ENCODE measurements at places on chromosomes 11 and 22.

DNA sequence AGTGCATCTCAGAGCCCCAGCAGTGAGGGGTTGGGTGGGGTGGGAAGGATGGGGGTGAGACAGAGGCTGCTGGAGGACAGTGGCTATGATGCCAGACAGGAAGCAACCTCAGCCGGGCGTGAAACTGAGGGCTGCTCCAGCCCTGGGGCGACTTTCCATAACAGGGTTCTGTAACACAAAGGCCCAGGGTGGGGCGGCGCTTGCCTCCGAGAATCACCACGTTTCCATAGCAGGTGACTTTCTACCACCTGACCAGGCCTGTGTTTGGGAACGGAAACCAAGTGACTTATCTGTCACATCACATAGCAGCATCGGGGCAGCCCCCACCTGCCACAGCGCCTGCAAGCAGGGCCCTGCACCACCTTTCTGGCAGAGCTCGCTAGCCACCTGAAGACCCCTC, 85.8 kb downstream of the TRMU start:
- DNase-seq, result no peak

GRCh38 chr11:1870721-1871466, 18.0 kb downstream of the LSP1 start:
- DNase-seq, result peak; percentile 36

DNA sequence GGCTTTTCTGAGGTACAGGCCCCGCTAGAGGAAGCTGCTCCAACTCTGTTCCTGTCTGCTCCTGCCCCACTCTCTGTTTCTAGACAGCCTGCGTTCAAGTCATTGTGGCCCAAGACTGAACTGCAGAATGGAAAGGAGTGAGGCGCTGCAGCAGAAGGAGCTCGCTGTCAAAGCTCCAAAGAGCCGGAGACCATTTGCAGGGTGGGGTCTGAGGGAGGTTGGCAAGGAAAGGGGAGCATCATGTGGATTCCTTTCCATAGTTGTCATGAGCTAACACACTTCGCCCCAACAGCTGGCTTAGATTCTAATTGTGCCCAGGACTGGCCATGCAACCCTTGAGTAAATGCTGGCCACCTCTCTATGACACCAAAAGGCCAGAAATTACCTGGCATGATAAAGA, 18.8 kb downstream of the APOL4 start:
- DNase-seq, result no peak

GRCh38 chr11:45472716-45473317, 186.7 kb upstream of the SYT13 start:
- DNase-seq, result no peak

DNA sequence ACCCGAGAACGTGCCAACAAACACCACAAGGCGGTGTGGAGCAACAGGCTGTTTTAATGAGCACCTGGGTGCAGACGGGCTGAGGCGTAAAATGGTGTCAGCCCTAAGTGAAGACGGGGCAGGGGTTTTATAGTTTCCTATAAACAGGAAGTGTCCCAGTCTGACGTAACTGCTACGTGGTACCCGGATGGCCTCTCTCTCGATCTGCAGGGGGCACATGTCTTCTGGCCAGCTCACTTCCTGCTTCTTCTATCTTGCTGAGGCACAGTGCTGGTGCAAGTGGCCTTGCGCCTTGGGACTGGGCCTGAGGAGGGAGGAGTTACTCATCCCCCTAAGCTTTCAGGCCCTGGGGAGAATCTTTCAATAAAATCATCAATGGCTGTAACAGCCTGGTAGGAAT, 20.9 kb downstream of the OOSP3 start:
- DNase-seq, result no peak

DNA sequence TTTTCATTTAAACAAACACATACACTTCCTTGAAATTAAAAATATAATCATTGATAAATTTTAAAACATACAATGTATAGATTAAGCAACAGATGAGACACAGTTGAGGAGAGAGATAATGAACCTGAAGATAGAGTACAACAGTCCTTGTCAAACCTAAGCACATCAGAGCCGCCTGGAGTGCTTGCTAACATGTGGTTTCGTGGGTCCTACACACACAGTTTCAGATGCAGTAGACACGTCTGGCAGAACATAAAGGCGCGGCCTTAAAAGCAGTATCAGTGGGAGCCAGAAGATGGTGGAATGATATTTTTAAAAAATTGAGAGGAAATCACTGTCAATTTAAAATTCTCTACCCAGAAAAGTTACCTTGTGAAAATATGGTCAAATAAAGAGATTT, 134.4 kb downstream of the MPPED1 start:
- DNase-seq, result no peak

- peak; percentile 5 for DNase-seq
Observed at GRCh38 chr11:86151174-86152005, 82.5 kb upstream of the PICALM start.

DNA sequence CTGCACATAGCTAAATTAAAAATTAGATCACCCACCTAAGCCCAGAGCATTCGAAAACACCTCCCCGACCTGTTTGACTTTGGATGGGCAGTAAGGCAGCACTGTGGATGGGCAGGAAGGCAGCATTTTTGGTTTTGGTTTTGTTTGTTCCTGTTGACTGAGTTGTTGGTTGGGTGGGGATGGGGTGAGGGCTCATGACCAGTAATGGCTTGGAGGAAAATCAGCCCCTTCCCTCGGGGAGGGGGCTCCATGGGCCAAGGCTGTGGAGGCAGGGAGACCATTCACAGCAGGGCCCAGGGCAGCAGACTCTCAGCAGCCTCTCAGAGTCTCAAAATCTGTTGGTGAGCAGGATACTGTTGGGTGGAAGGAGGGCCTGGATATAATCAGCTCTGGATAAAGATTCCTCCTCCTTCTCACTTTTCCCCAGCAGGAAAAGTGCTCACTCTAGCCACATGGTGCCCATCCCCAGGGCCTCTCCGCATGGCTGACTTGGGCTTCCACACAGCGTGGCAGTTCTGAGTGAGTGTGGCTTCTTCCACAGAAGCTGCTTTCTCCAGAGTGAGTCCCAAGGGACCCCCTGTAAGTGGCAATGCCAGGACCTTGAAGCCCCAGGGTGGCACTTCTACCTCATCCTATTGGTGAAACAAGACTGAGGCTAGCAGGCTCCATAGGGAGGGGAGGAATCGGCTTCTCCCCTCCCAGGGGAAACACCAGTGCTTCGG, 1491.2 kb downstream of the BRD1 start:
- DNase-seq, result no peak

- no peak for DNase-seq
Observed at GRCh38 chr11:29227811-29228210, 789.0 kb downstream of the KCNA4 start.

GRCh38 chr11:10478574-10479550, 23.8 kb downstream of the AMPD3 start:
- no peak for DNase-seq

GRCh38 chr11:60809249-60809648, 24.1 kb downstream of the MS4A10 start:
- DNase-seq, result no peak

DNA sequence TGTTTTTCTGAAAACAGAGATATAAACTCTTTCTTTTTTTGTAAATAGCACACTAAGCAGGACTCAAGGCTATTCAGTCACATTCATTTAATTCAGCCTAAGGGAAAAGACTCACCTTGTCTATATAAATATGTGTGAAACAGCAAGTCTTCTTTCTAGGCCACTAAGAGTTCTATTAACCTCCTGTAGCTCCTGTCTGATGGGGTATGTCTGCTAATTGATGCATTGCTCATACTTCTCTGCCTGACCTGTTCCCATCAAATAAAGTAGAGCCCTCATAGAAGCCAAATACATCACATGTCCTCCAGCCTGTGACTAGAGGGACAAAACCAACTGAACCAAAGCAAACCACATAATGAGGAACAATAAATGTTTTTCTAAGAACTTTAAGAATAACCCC, 68.2 kb downstream of the MSANTD4 start:
- no peak for DNase-seq

- DNase-seq, result peak; percentile 1
Observed at GRCh38 chr11:73268671-73269271, 3.4 kb upstream of the P2RY6 start.

GRCh38 chr22:39995393-39996252, 869 bp downstream of the FAM83F start:
- no peak for DNase-seq

- no peak for DNase-seq
Observed at GRCh38 chr11:128222245-128222884, 365.0 kb downstream of the ETS1 start.

DNA sequence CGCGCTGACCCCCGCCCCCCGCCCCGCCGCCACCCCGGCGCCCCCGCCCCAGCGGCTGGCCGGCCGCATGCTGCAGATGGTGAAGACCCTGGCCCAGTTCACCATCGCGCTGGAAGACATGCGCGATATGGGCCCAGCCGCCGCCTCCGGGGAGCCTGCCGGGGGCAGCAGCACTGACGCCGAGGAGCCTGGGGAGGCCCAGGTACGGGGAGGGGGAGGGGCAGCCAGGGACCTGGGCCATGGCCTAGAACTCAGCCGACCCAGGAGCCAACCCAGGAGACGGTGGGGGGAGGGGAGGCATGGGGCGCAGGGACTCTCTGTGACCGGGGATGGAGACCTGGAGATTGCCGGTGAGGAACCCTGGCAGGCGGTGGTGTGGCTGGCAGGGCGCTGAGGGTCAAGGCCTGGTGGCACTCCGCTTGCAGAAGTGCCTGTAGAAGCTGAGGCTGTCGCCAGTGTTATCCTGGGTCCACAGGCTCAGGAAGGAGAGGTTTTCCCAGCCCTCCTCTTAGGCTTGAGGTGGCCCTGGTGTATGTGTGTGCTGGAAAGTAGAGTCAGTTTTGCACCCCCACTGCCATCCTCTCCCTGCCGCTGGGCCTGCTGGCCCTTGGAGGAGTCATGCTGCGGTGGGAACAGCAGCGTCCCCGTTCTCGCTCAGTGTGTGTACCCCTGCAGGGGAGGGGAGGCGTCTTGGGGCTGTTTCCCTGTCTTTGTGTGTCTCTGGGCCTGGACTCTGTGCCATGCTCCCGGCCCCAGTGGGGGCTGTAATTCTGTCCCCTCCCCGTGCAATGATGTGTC, 32.9 kb upstream of the RELT start:
- DNase-seq, result peak; percentile 44

- no peak for DNase-seq
Observed at GRCh38 chr22:17217179-17217578, 2.1 kb downstream of the ADA2 start.

GRCh38 chr11:95451682-95452081, 220.7 kb upstream of the SESN3 start:
- no peak for DNase-seq

- peak; percentile 16 for DNase-seq
Observed at GRCh38 chr11:105429096-105429910, 180.6 kb upstream of the GRIA4 start.

DNA sequence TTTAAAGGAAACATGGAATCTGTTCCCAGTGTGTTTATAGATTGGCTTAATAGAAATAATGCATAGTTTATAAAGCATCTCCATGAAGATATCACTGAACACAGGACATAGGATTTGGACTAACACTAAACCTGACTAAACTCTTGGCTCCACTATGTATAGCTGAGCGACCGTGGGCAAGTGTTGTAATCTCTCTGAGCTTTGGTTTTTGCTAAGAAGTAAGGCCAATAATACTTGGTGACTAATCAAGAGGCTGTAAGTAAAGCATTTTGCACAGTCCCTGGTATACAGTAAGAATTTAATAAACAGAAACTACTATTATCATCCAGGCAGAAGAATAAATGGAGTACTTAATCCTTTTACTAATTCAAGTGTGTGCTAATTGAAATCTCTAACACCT, 125.5 kb upstream of the MTMR2 start:
- DNase-seq, result no peak

DNA sequence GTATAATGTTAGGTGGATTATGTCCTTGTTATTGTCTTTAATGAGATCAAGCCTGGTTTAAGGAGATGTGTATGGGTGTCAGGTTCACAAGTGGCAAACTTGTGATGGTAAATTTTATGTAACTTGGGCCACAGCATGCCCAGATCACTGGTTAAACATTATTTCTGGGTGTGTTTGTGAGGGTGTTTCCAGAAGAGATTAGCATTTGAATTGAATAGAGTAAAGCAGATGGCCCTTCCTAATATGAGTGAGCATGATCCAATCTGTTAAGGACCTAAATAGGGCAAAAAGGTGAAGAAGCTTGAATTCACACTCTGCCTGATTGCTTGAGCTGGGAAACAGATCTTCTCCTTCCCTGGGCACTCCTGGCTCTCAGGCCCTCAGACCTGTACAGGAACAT, 20.7 kb downstream of the OR5B21 start:
- DNase-seq, result no peak

DNA sequence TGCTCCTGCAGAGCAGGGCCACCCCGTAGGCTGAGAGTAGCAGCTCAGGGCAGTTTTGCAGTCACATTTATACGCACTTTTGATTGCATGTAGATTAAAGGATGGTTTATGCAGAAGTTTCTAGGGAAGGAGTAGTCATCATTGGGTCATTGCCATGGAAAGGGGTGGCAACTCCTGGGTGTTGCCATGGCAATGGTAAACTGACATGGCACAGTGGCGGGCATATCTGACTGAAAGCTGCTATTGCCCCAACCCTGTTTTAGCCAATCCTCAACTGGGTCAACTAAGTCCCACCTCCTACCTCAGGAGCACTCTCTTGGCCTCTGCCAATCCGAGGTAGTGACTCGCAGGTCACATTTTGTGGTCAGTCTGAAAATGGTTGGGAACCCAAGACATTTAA, 2.4 kb upstream of the ARSA start:
- DNase-seq, result no peak

GRCh38 chr22:21761994-21762680, 26.5 kb upstream of the YPEL1 start:
- no peak for DNase-seq

DNA sequence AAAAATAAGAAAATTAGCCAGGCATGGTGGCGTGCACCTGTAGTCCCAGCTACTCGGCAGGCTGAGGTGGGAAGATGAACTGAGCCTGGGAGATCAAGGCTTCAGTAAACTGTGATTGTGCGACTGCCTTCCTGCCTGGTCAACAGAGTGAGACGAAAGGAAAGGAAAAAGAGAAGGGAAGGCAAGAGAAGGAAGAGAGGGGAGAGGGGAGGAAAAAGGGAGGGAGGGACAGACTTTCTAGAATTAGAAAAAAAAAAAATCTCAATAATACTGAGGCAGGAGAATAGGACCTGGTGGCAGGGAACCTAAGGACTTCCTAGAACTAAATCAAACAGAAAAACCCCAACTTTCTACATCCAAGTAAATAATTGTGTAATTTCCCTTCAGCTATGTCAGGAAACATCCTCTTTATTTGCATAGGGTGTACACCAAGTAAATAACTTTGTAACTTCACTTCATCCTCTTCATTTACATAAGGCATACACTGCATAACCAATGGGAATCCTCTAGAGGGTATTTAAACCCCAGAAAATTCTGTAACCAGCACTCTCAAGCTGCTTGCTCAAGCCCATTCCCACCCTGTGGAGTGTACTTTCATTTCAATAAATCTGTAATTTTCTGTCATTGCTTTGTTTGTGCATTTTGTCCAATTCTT, 8.7 kb downstream of the SBF2 start:
- no peak for DNase-seq

Measured in nephron progenitor cell (in vitro differentiated cells).